ENCODE measurements at places on chromosomes 3 and 15. TPM values are rescaled to one million over a fixed set of nuclear protein-coding genes. Genes with fewer than 3 reads are reported as not detected.

DNA sequence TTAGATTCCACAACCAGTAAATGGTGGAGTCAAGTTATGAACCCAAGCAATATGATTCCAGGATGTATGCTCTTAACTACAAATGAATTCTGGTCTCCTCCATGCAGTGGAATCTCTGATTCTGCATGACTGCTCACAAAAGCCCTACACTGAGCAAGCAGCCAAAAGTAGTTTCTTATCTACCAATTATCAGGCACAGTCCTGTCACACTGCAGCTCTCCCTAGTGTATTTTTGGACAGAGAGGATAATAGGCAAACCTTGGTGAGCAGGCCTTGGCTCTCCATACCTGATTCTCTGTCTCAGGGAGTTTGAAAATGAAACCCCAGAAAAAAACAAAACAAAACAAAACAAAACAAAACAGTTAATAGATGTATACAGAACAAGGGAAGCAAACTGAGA lies 3.5 kb upstream of the SSR3 start:
- H3K4me3 ChIP-seq, result no peak overlapping the region
- H3K36me3 ChIP-seq, result no peaks in the 10 kb centered on the region

The GOLGA6B gene
- total RNA-seq, result 0.61 TPM

DNA sequence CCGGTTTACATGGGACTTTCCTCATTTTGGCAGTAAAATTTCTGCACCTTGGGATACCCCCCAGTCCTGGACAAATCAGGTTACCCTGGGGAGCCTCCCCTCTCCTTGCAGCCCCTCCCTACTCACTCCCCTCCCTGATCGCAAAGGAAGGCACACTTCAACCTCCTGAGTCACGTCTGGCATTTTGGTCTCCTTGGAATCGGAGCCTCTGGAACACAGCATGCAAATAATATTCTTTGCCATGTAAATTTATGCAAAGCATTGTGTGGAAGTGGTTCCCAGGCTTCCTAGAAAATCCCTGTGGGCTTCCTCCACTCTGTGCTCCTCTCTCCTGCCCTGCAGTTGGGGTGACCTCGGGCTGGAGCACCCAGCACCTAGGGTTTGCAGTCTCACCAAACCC lies 11.6 kb downstream of the SCN5A start:
- no peak overlapping the region for H3K4me3 ChIP-seq
- DNase-seq, result no peak
- H3K36me3 ChIP-seq, result no peaks in the 10 kb centered on the region
- no peaks in the 10 kb centered on the region for H3K27me3 ChIP-seq
- H3K4me1 ChIP-seq, result no peaks in the 10 kb centered on the region

DNA sequence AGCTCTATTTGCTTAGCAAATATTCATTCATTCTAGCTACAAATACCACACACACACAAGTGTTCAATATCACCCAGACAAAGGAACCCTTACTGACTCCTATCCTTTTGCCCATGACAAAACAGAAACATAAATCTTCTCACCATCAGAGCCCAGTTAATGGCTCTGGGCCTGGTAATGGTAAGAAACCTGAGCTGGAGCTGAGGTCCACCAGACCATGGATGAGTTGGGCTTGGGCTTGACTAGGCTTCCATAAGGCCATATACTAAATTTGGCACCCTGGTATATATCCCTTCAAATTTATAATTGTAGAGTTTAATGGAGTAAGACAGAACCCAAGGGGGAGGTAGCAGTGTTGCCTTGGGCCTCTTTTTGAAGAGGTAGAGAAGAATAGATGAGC lies 29.4 kb downstream of the GPR176 start:
- DNase-seq, result no peak
- no peaks in the 10 kb centered on the region for H3K36me3 ChIP-seq
- H3K4me3 ChIP-seq, result no peak overlapping the region
- no peaks in the 10 kb centered on the region for H3K27me3 ChIP-seq
- no peak overlapping the region for H3K27ac ChIP-seq
- H3K4me1 ChIP-seq, result no peaks in the 10 kb centered on the region

The SNTN gene
- not detected for total RNA-seq

The TMIE gene
- 2.1 TPM for total RNA-seq

The MUC4 gene
- total RNA-seq, result 0.17 TPM

The BTBD1 gene
- 38.8 TPM for total RNA-seq

The FRMD5 gene
- 9.4 TPM for total RNA-seq

GRCh38 chr15:41557673-41558399 lies 1.2 kb upstream of the TYRO3 start:
- H3K4me1 ChIP-seq, result peaks cover 9% of the 10 kb centered on the region
- DNase-seq, result peak; percentile 70
- H3K27ac ChIP-seq, result no peak overlapping the region
- H3K36me3 ChIP-seq, result no peaks in the 10 kb centered on the region

The FGF12 gene
- total RNA-seq, result 50.2 TPM

The FSTL1 gene
- 298 TPM for total RNA-seq

The GPR27 gene
- 1.5 TPM for total RNA-seq

DNA sequence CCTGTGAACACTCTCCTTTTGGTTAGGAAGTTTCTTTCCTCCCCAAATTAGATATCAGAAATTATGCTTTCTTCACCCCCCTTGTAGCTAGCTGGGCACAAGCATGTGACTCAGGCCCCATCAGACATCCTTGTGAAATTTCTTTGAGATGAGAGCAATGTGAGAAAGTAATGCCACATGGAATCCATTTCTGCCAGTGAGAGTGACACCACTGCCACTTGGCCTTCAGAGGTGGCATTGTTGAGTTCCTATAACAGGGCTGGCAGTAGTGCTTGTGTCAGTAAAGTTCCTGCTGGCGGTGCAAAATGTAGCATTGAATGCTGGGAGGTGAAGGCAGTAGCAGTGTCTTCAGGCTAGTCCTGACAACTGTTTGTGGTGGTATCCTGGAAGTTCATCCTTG lies 80.7 kb upstream of the ZNF280D start:
- no peak for DNase-seq
- H3K27me3 ChIP-seq, result no peaks in the 10 kb centered on the region
- no peaks in the 10 kb centered on the region for H3K36me3 ChIP-seq

The SEMA7A gene
- total RNA-seq, result 6.6 TPM

- H3K27me3 ChIP-seq, result no peaks in the 10 kb centered on the region
- no peak within 1 kb of the TSS for H3K27ac ChIP-seq
- no peak for DNase-seq
- no peak within 1 kb of the TSS for H3K4me3 ChIP-seq
- no peaks in the 10 kb centered on the region for H3K4me1 ChIP-seq
Measured at GRCh38 chr3:191198932-191199331, at the start of gene OSTN. TSS of gene OSTN (plus strand) at chr3:191199241. CDS start at chr3:191212533, 13,292 bp downstream.

GRCh38 chr3:143881095-143881494 lies 32.8 kb upstream of the SLC9A9 start:
- no peak overlapping the region for H3K27ac ChIP-seq
- peaks cover 2% of the 10 kb centered on the region for H3K4me1 ChIP-seq
- no peak overlapping the region for H3K4me3 ChIP-seq
- no peaks in the 10 kb centered on the region for H3K36me3 ChIP-seq

The PRSS50 gene
- total RNA-seq, result 0.14 TPM

GRCh38 chr3:125154800-125155269 lies 57.7 kb downstream of the SLC12A8 start:
- H3K4me3 ChIP-seq, result no peak overlapping the region
- no peak for DNase-seq
- H3K36me3 ChIP-seq, result no peaks in the 10 kb centered on the region
- no peak overlapping the region for H3K27ac ChIP-seq

The SERPINI2 gene
- total RNA-seq, result not detected

- no peak overlapping the region for H3K4me3 ChIP-seq
- H3K27me3 ChIP-seq, result no peaks in the 10 kb centered on the region
- H3K27ac ChIP-seq, result no peak overlapping the region
- no peaks in the 10 kb centered on the region for H3K36me3 ChIP-seq
Measured at GRCh38 chr15:57751177-57751800, 44.8 kb downstream of the POLR2M start.

The EIF4E3 gene
- 4.4 TPM for total RNA-seq

GRCh38 chr3:148914936-148915690 lies 50.0 kb downstream of the CPA3 start:
- no peak overlapping the region for H3K27ac ChIP-seq
- H3K4me3 ChIP-seq, result no peak overlapping the region
- H3K4me1 ChIP-seq, result no peaks in the 10 kb centered on the region
- no peak for DNase-seq
- no peaks in the 10 kb centered on the region for H3K27me3 ChIP-seq
- H3K36me3 ChIP-seq, result no peaks in the 10 kb centered on the region

The NPTN gene
- total RNA-seq, result 132 TPM

The PPIP5K1 gene
- 34.7 TPM for total RNA-seq

DNA sequence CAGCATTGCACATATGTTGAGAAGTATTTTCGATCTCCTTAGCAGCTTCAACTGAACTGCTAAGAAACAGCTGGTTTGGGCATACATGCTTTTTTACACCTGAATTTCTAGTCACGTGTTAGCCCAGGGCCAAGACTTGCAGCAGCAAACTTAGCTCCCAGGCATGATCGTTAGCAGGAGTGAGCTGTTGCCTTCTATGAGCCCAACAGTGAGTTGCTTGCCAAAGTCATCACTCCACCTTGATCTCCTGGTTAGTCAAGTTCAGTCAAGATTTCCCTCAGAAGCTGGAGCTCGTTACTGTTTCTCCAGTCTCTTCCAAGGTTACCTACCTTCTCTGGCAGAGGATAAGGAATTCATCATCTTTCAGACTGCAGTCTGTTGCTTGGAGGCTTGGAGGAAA lies 100.4 kb upstream of the SEMA6D start:
- H3K27ac ChIP-seq, result no peak overlapping the region
- no peak overlapping the region for H3K4me3 ChIP-seq
- H3K36me3 ChIP-seq, result no peaks in the 10 kb centered on the region
- no peak for DNase-seq
- H3K4me1 ChIP-seq, result no peaks in the 10 kb centered on the region
- H3K27me3 ChIP-seq, result peaks cover 6% of the 10 kb centered on the region

The CRYGS gene
- total RNA-seq, result 2.1 TPM

DNA sequence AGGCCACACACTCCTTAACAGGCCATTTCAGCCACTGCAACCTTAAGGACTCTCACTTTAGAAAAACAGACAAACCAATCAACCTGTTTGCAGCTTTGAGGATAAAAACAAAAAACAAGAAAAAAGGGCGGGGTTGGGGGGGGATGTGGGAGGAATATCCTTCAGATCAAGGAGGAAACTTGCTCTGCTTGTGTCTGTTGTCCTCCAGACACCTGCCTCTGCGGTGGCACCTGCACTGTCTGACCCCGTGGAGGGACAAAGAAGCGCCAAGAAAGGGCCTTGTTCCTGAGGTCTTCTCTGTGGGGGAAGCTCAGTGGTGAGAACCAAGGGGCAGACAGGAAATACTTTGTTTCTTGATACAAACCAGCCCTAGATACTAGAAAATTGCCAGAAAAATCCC lies 70.5 kb downstream of the POLR2M start:
- H3K4me3 ChIP-seq, result no peak overlapping the region
- H3K27ac ChIP-seq, result no peak overlapping the region
- no peaks in the 10 kb centered on the region for H3K36me3 ChIP-seq
- H3K27me3 ChIP-seq, result peaks cover 16% of the 10 kb centered on the region

- H3K27me3 ChIP-seq, result no peaks in the 10 kb centered on the region
- no peak overlapping the region for H3K27ac ChIP-seq
- H3K36me3 ChIP-seq, result no peaks in the 10 kb centered on the region
- H3K4me3 ChIP-seq, result no peak overlapping the region
Measured at GRCh38 chr3:188007897-188008296, 146.1 kb upstream of the LPP start.

The FANCI gene
- total RNA-seq, result 1.5 TPM

GRCh38 chr3:154936196-154936595 lies 143.9 kb upstream of the MME start:
- DNase-seq, result no peak
- H3K36me3 ChIP-seq, result no peaks in the 10 kb centered on the region
- no peak overlapping the region for H3K4me3 ChIP-seq
- no peak overlapping the region for H3K27ac ChIP-seq

DNA sequence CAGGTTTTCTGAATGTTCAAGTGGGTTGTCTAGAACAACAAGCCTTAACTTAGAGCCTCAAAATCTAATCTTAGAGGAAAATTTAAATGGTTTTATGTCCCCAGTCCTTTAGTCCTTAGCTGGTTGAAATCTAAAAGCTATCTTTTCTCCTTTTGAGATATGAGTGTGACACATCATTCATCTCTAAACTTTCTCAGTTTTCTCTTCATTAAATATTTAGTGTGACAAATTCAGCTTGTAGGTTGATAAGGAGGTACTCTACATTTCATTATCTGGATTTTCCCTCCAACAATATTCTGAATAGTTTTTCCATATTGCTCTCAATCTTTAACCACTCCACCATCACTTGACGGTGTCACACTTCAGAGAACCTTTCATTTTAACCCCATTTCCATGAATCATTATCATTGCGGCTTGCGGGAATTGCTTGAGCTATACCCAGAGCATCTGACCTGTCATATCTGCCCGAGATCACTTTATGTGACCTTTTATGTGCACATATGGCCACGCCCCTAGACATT lies 16.1 kb upstream of the ATP8B4 start:
- DNase-seq, result no peak
- no peaks in the 10 kb centered on the region for H3K27me3 ChIP-seq
- H3K36me3 ChIP-seq, result no peaks in the 10 kb centered on the region
- no peaks in the 10 kb centered on the region for H3K4me1 ChIP-seq
- peak overlapping the region; percentile 81 for H3K27ac ChIP-seq

DNA sequence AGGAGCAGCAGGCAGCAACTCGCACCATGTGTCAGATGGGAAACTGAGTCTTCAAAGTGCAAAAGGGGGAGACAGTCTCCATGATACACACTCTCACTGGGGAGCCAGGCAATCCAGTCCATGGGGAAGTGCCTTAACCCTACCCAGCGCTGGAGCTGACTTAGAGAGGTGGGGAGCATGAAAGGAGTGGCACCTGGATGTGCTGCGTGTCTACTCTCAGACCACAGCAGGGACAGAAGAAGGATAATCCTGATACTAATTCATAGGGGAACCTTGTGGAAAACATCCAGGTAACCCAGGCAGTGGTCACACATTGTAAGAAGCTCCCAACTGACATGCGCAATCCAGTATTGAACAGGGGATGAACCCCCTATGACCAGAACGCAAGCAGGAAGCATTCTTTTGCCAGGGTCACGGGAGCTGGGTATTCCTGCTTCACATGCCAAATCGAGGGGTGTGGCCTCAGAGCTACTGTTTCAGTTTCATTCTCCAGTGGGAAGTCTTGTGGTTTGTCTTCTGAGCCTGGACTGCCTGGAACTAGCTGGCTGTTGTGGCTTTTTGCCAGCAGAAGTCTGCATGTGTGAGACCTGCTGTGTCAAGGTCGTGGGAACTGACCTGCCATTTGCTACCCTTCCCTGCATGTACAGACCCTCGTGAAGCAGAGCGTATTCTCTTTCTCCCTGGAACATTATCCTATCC lies 367.6 kb upstream of the NDN start:
- no peaks in the 10 kb centered on the region for H3K36me3 ChIP-seq
- peak; percentile 32 for DNase-seq
- no peak overlapping the region for H3K27ac ChIP-seq
- H3K4me1 ChIP-seq, result no peaks in the 10 kb centered on the region

- no peak overlapping the region for H3K27ac ChIP-seq
- no peaks in the 10 kb centered on the region for H3K36me3 ChIP-seq
- no peaks in the 10 kb centered on the region for H3K27me3 ChIP-seq
- DNase-seq, result no peak
- no peak overlapping the region for H3K4me3 ChIP-seq
Measured at GRCh38 chr3:21328711-21329390, 422.2 kb downstream of the ZNF385D start.

GRCh38 chr3:51715231-51715976 lies 8.5 kb downstream of the GRM2 start:
- H3K36me3 ChIP-seq, result no peaks in the 10 kb centered on the region
- no peak for DNase-seq
- H3K4me3 ChIP-seq, result no peak overlapping the region
- H3K4me1 ChIP-seq, result no peaks in the 10 kb centered on the region

- DNase-seq, result no peak
- no peaks in the 10 kb centered on the region for H3K36me3 ChIP-seq
- H3K27ac ChIP-seq, result no peak overlapping the region
- no peaks in the 10 kb centered on the region for H3K27me3 ChIP-seq
- no peaks in the 10 kb centered on the region for H3K4me1 ChIP-seq
- no peak overlapping the region for H3K4me3 ChIP-seq
Measured at GRCh38 chr3:53956586-53956985, 64.9 kb upstream of the SELENOK start.
